ENCODE measurements at places on chromosomes 11 and 22. TPM values are rescaled to one million over a fixed set of nuclear protein-coding genes. Genes with fewer than 3 reads are reported as not detected.

Gene CENATAC
- 15.3 TPM for total RNA-seq

DNA sequence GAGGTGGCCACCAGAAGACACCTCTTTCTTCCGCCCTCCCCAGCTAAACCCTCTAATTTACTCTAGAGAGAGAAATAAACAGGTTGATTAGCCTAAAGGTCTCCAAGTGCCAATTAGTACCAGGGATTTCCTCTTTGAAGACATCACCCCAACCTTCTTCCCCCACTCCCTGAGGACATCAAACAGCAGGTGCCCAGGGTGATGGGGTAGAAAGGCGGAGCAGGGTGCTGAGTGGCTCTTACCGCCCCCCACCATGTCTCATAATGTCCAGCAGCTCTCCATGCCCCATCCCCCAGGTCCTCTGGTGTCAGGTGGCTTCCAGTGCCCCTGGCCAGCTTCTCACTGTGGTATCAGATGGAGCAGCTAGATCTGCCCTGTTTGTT, 5.3 kb upstream of the GNAZ start:
- DNase-seq: no peak

Gene CDC45
- total RNA-seq: 67.6 TPM

- peak; percentile 8 for DNase-seq
Measured at GRCh38 chr11:72897506-72897905, 83.3 kb downstream of the ATG16L2 start.

- no peak for DNase-seq
Measured at GRCh38 chr11:36751996-36752395, 154.0 kb upstream of the RAG2 start.

Gene TBX1
- total RNA-seq: 13.0 TPM

DNA sequence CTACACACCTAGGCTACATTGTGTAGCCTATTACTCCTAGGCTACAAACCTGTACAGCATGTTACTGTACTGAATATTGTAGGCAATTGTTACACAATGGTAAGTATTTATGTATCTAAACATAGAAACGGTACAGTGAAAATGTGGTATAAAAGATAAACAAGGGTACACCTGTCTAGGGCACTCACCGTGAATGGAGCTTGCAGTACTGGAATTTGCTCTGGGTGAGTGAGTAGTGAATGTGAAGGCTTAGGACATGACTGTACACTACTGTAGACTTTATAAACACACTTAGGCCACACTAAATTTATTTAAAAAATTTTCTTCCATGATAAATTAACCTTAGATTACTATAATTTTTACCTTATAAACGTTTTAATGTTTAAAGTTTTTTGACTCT, 171.7 kb upstream of the NCAM1 start:
- peak; percentile 55 for DNase-seq

Data from LHCN-M2 (cell line).